ENCODE measurements at places on chromosomes 3 and 15. TPM values are rescaled to one million over a fixed set of nuclear protein-coding genes. Genes with fewer than 3 reads are reported as not detected.
A peak's percentile ranks its signal among the peaks of the same experiment; 100 is the strongest.

The FEZF2 gene
- polyA plus RNA-seq = not detected

The CYP11A1 gene
- polyA plus RNA-seq = 0.08 TPM

The SH3GL3 gene
- not detected for polyA plus RNA-seq

- H3K36me3 ChIP-seq = no peaks in the 10 kb centered on the region
- H3K4me3 ChIP-seq = no peak overlapping the region
- no peak overlapping the region for H3K27ac ChIP-seq
- no peaks in the 10 kb centered on the region for H3K27me3 ChIP-seq
- no peak for DNase-seq
Measured at GRCh38 chr3:33886015-33886414, 87.6 kb downstream of the PDCD6IP start.

The ZBTB47 gene
- 13.2 TPM for polyA plus RNA-seq

The LRTM1 gene
- polyA plus RNA-seq = not detected

GRCh38 chr3:127304121-127304744 lies 16.4 kb upstream of the PRR20G start:
- H3K27ac ChIP-seq = no peak overlapping the region
- no peaks in the 10 kb centered on the region for H3K4me1 ChIP-seq
- no peaks in the 10 kb centered on the region for H3K36me3 ChIP-seq
- no peak for DNase-seq
- no peaks in the 10 kb centered on the region for H3K27me3 ChIP-seq

The FBXO22 gene
- polyA plus RNA-seq = 19.9 TPM

The ARHGEF3 gene
- 6.7 TPM for polyA plus RNA-seq

GRCh38 chr15:100131321-100132224 lies 210.2 kb downstream of the ADAMTS17 start:
- H3K27ac ChIP-seq = no peak overlapping the region
- no peaks in the 10 kb centered on the region for H3K4me1 ChIP-seq
- H3K4me3 ChIP-seq = peak overlapping the region; percentile 16
- DNase-seq = peak; percentile 25

GRCh38 chr3:113773381-113773780 lies 26.5 kb downstream of the ATP6V1A start:
- H3K27ac ChIP-seq = no peak overlapping the region
- no peaks in the 10 kb centered on the region for H3K36me3 ChIP-seq
- no peaks in the 10 kb centered on the region for H3K4me1 ChIP-seq

DNA sequence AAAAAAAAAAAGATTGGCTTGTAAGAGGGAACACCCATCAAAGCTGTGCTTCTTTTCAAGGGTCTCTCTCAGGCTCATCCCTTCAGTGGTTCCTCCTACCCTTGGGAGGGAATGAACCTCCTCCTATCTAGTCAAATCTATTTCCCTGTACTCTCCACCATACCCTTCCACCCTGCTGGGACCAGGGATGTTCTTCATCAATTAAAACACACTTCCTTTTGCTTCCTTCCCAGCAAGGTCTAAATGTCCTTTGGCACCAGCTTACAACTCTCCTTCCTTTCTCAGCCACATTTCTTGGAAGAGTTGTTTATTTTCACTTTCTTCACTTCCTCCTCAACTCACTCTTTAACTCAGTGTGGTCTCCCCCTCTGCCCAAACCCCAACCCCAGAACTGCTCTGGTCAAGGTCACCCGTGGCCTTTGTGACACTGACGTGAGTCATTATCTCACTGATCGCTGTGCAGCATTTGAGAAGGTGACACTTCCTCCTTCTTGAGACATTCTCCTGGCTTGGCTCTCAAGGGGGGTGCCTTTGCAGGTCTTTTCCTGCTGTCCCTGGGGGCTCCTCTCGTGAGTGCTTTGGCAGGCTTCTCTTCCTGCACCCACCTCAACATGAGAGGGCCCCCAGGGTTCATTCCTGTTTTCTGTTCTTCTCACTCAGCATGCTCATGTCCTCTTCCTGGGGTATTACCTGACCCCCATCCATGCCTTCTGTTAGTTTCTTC lies 210.5 kb upstream of the TLE3 start:
- H3K4me3 ChIP-seq = no peak overlapping the region
- H3K27ac ChIP-seq = no peak overlapping the region
- DNase-seq = no peak
- H3K4me1 ChIP-seq = no peaks in the 10 kb centered on the region
- no peaks in the 10 kb centered on the region for H3K27me3 ChIP-seq
- H3K36me3 ChIP-seq = no peaks in the 10 kb centered on the region

All from endothelial cell of umbilical vein (primary cell).